LNCaP clone FGC (cell line): ENCODE measurements at places on chromosomes 5 and 9.

GRCh38 chr9:6229186-6229585, 13.6 kb downstream of the IL33 start:
- no peak for DNase-seq

DNA sequence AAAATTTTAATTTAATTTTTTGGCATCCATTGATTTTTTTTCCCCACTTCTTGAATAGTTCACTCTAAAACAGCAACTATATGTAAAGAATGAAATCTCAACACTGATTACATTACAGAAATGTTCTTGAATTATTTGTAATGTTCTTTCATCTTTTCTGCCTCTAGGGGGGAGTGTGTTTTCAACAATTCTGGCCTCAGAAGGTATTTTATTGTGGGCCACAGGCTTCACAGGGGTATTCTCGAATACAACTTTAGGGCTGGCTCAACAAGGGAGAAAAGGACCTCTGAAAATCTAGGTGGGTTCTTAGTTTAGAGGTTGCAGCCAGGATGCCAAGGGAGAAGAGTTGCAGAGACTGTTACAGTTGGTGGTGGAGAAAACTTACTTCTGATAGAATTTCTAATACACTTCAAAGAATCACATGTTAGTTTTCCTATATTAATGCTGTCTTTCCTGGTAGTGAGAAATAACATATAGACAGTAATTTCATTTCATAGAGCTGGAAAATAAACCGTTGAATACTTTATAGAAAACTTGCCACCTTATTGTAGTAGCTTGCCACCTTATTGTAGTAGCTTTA, 3.6 kb upstream of the NPR3 start:
- no peak for DNase-seq

- DNase-seq = no peak
Observed at GRCh38 chr5:116340799-116341198, 233.8 kb downstream of the SEMA6A start.

DNA sequence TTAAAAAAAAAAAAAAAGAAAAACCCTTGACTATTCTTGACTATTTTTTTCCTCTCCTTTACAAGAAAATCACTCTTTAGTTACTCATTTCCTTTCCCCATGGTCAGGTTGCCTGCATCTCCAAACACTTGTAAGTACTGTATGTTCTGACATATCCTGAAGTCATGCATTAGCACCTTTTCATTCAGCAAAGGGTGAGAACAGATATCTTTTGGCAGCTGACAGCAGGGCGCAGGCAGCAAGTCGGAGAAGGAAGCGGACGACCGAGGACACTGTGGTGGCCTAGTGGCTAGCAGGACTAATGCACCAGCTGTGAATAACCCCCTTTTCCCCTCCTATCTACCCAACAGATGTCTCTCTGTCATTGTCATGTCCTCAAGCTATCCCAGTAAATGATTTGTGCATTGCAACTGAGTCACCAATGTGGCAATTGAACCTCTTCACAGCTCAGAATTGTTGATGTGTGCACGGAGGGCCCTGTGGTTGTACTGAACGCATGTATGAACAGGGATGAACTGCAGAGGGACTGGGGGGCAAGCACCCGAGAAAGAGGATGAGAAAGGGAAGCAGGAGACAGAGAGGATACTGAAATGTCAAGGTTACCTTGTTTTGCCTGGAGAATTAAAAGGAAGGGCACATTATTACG, 996.0 kb upstream of the ARRDC3 start:
- DNase-seq = no peak

DNA sequence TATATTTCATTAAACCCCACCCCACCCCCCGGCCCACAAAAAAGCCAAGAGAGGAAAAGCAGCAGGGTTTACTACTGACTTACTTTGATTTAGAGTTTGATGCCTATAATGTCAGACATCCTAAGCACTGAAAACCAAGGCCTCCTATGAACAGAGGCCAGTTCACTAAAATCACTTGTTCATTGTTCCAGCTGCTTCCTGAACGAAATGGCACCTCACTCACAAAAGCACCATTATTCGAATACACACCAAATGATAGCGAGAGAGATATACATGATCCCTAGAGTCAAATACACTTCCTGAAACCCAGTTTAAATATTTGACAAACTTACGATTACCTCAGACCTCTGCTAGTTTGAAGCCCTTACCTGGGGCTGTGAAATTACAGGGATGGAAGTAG, 66.6 kb downstream of the LPAR1 start:
- DNase-seq = no peak

DNA sequence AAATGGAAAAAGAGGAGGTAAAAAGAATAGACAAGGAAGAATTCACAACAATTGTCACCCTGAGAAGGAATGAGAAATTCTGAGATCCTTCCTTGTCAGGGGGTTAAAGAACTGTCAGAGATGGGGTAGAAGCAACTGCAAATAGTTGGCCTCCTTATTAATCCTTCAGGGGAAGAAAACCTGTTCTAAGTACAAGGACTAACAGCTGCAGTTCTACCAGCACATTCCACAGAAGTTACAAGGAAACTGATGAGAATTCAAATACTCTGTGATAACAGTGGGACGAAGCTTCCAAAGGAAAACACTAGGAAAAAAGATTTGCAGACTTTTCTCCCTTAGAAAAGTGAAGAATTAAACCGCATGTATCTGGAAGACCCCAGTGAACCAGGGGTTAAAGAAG, 93.7 kb downstream of the OR2K2 start:
- DNase-seq = no peak

GRCh38 chr9:82799286-82799685, 263.7 kb downstream of the RASEF start:
- DNase-seq = no peak

DNA sequence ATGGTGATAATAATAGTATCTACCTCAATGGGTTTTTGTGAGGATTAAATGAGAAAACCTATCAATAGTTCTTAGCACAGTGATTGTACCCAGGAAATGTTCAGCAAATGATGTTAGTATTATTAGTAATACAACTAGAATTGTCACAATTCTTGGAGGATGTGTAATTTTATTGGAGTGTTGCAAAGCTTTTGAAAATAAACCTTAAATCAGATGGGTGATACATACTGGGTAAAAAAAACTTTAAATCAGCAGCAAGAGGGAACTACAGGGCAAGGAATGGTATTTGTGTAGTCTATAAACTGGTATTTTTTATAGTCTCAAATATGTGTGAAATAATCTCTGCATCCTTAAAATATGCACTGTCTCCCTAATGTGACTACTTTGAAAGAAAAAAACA, 371.6 kb downstream of the PIK3R1 start:
- DNase-seq = no peak

- no peak for DNase-seq
Observed at GRCh38 chr5:9953691-9954090, 296.0 kb downstream of the ATPSCKMT start.

- DNase-seq = no peak
Observed at GRCh38 chr9:136762915-136763648, 1.2 kb downstream of the LCN15 start.
